Adrenal gland (tissue), 19 donors: ENCODE measurements at places on chromosomes 3 and 15. TPM values are rescaled to one million over a fixed set of nuclear protein-coding genes. Genes with fewer than 3 reads are reported as not detected.
A peak's percentile ranks its signal among the peaks of the same experiment; 100 is the strongest.

WHAMM gene
- 9.3 TPM for total RNA-seq

- DNase-seq, result peak; percentile 71
These were observed 1.3 kb downstream of the ACAP2 start for GRCh38 chr3:195441476-195441991.

- DNase-seq, result no peak
These were observed 1.4 kb upstream of the PTPN23 start for GRCh38 chr3:47379411-47379899.

PLA2G4B gene
- 0.36 TPM for total RNA-seq

DNA sequence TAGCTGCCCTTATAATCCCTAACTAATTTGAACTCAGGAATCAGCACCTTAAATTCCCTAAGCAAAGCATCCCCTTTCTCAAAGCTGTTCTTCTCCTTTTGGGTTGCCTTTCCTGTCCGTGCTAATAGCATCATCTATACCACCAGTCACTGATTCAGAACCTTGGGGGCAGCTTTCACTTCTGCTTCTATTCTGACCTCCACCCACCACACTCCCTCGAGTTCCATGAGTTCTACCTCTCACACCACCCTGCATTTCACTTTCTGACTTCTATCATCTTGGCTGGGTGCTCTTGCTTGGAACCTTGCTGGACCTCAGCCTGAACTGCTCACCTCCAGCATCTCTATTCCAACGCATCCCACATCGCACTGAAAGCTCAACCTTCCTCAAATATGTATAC, 55.4 kb upstream of the KCNMB2 start:
- no peak for DNase-seq

GOLGA6L9 gene
- 0.74 TPM for total RNA-seq

TRANK1 gene
- 6.0 TPM for total RNA-seq

- no peak for DNase-seq
These were observed 111.6 kb downstream of the AQP9 start for GRCh38 chr15:58249646-58250312.
